ENCODE measurements at places on chromosomes 2 and 18.
A peak's percentile ranks its signal among the peaks of the same experiment; 100 is the strongest.

- DNase-seq: peak; percentile 10
Observed at GRCh38 chr2:205060269-205060668, 515.0 kb downstream of the PARD3B start.

DNA sequence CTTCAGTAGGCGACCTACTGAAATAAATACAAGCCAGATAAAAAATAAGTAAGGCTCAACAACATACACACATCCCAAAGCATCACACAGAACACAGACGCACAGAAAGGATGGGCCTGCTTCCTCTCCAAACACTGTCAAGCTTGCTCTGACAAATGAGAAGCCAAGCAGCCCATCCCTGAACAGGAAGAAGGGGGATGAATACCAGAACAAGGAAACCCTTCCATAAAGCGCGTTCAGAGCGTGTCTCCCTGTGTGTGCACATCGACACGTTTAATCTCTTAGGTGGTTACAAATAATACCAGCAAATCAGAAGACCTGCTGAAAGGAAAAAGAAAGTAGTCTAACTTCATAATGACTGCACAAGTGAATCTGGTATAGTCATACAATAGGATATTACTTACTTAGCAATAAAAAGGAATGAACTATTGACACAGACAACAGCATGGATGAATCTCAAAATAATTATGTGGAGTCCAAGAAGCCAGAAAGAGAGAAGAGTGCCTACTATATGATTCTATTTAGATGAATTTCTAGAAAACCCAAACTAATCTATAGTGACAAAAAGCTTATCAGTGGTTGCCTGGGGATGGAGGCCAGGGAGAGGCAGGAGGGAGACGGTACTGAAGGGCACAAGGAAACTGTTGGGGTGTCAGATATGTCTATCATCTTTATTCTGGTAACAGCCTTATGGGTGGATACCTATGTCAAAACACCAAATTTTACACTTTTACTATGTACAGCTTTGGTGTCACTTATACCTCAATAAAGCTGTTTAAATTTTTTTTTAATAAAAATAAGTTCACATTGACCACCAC is 26.8 kb downstream of the MBOAT2 start:
- DNase-seq: no peak

DNA sequence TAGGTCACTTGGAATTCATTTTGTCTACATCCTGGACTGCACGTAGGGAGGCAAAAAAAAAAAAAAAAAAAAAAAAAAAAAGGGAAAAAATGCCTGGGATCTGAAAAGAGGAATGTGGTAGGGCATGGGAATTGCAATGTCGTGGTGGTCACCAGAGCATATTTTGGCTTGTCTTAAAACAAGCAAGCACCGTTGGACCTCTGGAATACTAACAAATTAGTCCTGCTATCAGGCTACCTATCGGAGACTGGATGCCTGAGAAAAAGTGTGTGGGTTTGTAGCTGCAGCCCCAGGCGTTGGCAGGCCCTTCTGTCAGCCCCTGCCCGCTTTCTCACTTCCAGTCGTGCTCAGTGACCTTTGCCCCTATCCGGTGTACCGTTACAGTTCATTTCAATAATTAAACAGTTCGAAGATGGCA is 588.5 kb upstream of the ZEB2 start:
- DNase-seq: peak; percentile 64

DNA sequence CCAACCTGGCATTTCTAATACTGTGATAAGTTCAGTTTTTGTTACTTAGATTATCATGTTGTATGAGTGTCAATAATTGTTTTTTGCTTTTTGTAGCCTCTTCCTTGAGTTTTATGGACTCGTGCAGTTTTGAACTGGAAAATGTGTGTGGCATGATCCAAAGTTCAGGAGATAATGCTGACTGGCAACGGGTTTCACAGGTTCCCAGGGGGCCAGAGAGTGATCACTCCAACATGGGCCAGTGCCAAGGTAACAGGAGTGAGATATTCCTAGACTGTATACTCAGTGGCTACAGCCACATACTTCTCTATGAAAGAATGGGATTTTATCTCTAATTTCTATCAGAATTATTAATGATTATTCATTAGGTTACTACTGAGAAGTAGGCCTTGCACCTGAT is 18.2 kb downstream of the MEP1B start:
- DNase-seq: no peak

DNA sequence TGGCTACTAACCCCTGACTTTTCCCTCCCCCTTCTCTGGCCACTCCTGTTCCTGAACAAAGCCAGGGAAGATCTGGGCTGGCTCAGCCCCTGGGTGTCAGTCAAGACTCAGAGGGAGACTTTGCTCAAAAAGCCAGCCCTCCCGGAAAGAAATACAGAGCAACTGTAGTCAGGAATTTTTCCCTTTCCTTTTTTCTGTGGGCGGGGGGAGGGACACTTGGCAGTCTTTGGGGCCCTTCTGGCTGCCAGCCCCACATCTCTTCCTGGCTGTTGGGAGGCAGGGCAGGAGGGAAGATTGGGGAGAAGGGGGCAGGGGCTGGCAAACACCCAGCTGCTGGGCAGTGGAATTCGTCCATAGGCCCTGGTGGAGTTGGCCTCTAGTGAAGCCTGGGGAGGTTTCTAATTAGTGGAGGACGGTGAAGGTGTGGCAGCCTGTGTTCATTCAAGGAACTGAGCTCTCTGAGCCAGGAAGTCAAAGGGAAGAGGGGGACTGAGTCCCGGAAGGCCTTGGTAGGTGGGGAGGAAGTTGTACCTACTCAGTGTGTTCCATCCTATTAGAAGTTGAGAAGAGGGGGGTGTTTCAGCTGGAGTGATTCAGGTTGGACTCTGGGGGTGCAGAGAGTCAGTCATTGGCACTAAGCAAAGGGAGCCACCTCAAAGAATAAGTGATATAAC is 10.9 kb downstream of the IGFBP2 start:
- DNase-seq: no peak

DNA sequence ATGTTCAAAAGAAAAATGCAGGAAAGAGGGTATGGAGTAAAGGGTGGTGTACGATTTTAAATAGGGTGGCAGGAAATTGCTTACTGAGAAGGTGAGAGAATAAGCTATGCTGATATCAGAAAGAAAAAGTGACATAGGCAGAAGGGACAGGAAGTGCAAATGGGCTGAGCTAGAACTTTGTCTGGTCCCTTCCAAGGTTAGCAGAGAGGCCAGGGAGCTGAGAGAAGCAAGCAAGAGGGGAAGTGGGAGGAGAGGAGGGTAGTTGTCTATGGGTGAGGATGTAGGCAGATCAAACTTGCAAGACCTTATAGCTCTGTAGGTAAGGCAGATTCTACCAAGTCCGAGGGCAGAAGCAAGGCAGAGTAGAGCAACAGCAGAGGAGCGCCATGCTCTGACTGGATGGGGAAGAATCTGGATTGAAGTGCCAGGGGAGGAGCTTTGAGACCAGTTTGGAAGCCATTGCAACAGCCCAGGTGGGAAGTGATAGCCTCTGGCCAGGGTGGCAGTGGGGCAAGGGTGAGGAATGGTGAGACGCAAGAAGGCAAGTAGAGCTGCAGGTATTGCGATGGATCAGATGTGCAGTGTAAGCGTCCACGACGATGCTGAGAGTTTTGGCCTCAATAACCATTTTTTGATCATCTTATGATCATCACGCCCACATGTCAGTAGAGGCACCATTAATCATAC is 134.4 kb upstream of the APCDD1 start:
- DNase-seq: no peak

DNA sequence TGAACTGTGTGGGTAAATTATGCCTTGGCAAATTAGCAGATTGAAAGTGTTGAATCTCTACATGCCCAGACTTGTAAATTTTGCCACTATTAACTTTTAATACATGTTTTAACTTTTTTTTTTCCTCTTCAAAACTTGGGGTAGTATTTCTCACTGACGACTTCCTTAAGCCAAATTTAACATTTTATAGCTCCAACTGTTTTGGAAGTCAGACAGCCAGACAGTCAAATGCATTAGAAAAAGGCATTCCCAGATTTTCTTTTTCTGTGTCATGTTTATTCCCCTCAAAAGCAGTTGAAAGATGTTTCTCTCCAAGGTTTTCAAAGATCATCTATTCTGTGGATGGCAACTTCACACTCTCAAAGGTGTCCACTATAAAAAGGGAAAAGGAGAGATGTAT is 226.8 kb upstream of the FN1 start:
- DNase-seq: no peak

DNA sequence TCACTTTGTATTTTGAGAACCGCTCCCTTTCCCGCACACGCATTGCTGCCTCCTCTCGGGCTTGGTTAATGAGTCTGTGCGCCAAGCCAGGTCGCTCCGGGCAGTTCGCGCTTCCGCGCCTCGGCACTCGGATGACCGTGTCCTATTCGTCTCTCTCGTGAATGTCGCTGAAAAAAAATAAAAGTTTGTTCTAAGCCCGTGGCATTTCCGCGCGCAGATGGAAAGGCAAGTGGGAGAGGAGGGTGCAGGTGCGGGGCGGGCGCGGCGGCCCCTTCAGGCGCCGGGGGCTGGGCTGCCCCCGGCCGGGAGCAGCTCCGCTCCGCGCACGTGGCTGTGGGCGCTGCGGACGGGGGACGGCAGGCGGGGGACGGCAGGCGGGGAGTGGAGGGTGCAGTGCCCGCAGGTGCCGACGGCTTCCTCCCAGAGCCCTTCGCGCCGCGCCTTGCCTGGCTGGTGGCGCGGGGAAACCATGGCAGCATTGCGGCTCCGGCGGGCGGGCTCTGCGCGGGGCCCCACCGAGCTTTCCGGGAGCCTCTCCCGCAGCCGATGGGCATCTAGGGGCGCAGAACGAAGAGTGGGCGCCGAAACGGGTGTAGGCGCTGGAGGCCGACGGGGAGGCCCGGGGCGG is 159.6 kb upstream of the SIX2 start:
- no peak for DNase-seq

DNA sequence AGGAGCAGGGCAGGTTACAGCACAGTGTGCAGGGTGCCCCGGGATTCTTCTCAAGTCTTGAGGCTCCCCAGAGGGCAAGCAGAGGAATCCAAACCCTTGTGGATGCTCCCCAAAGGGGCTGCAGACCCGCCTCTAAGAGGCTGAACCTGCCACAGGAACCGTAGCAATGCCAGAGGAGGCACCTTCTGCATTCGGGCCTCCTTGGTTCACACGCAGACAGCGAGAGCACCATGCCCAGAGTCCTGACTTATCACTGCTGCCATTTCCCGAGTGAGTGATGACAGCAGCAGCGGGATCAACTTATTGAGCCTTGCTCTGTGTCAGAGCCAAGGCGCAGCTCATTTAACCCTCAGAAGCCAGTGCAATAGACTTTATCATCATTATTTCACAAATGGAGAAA is 203.5 kb downstream of the CTIF start:
- DNase-seq: no peak

- no peak for DNase-seq
Observed at GRCh38 chr2:41129988-41130387, 678.1 kb upstream of the SLC8A1 start.

- no peak for DNase-seq
Observed at GRCh38 chr18:62781893-62782292, 66.6 kb downstream of the PHLPP1 start.

GRCh38 chr18:22731398-22731797 is 201.7 kb upstream of the RBBP8 start:
- no peak for DNase-seq

- DNase-seq: no peak
Observed at GRCh38 chr2:200538139-200538538, 12.1 kb downstream of the SGO2 start.

- DNase-seq: no peak
Observed at GRCh38 chr2:61220768-61221167, 58.8 kb downstream of the C2orf74 start.

DNA sequence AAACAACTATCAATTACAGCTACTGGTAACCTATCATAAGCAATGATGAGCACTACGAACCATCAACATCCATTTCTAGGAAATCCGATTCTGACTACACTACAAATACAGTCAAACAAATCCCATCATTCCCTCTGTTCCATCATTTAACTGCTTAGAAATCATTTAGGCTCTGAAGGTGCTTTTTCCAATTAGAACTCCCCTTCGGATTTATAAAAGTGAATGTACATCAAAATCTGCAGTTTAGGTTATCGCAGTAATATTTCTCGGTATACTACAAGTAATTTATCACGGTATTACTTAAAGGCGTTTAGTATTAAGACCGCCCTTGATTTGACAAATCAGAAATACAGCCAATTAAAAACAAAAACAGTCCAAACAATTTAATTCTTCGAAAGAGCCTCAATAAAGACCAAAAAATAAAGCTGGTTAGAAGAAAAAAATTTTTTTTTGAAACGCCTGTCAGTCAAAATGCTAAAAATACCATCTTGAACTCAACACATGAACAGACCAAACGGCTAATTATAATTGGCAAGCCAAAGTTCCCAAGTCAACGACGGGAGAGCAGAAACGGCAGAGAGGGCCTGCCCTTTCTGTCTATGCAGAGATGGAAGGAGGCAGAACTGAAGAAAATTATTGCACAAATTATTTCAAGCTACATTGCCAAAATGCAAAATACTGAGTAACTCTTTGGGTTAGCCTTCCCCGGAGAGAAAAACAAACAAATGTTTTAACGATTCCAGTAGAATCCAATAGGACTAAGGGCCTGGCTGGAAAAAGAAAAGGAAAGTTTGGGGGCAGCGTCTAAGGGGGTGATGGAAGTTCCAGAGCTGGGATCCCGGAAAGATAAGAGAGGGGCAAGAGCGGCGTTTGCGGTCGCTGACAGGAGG is 1.2 kb downstream of the VPS54 start:
- DNase-seq: no peak

- no peak for DNase-seq
Observed at GRCh38 chr18:71336576-71337210, 1047.8 kb downstream of the SOCS6 start.

- no peak for DNase-seq
Observed at GRCh38 chr2:182023235-182023634, 37.6 kb downstream of the PPP1R1C start.

GRCh38 chr18:28736223-28736622 is 559.3 kb upstream of the CDH2 start:
- DNase-seq: no peak

GRCh38 chr2:33123216-33123615 is 176.5 kb downstream of the LTBP1 start:
- no peak for DNase-seq

GRCh38 chr2:178542161-178542560 is 61.9 kb downstream of the PLEKHA3 start:
- DNase-seq: no peak
